Regular cardiac myocyte (primary cell): ENCODE measurements at places on chromosomes 2 and 18. TPM values are rescaled to one million over a fixed set of nuclear protein-coding genes. Genes with fewer than 3 reads are reported as not detected.

C2orf74 gene
- 18.3 and 21.5 TPM in 2 replicates for total RNA-seq

ITPRIPL1 gene
- 1.1 and 1.3 TPM in 2 replicates for total RNA-seq

PAX3 gene
- total RNA-seq: 0.28 TPM in 1 of 2 replicates, not detected in the other

IL18R1 gene
- 0.96 and 1.4 TPM in 2 replicates for total RNA-seq

FAP gene
- 41.2 and 274 TPM in 2 replicates for total RNA-seq
